ENCODE measurements at places on chromosomes 11 and 22.

DNA sequence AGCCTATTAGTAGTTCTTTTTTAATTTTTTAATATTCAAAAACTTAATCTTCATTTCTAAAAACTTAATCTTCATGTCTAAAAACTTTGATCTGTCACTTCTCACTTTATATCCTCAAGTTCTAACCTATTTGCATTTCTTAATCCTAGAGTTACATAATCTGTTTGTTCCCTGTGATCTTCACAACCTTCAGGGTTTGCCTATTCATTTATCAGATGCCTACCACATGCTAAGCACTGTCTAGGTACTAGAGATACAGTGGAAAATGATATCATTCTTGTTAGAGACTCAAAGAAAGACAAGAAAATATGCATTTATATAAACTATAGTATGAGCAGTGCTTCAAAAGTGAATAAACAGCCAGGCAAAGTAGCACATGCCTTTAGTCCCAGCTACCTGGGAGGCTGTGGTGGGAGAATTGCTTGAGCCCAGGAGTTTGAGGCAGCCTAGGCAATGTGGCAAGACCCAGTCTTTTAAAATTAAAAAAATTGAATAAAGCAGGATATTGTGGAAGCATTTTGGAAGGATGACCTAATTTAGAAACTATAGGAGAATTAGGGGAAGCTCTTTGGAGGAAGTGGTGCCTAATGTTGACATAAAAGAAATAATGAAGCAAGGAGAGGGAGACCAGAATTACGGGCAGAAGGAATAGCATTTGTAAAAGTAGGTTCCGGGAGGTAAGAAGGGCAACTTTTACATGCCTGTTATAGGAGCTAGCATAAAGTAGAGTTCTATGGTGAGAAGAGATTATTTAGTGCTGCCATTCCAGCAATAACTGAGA lies 54.4 kb upstream of the GRK2 start:
- DNase-seq, result peak; percentile 1

- no peak for DNase-seq
These were observed 16.7 kb downstream of the MRPL23 start for GRCh38 chr11:1963864-1964263.

- no peak for DNase-seq
These were observed 14.1 kb downstream of the VWCE start for GRCh38 chr11:61280883-61281580.

DNA sequence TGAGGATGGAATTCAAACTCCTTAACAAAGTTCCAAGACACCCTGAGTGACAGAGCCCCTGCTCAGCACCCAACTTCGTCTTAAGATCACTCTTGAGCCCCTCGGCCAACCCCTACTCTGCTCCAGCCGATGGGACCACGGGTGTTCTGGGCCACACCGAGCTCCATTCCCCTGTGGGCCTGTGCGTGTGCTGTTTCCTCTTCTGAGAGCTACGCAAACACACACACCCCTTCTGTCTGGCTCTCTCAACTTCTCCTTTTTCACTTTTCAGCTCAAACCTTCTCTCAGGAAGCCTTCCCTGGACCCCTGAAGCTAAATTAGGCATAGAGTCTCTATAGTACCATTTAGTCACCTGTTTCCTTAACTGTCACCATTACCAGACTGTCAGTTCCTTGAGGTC lies 37.5 kb upstream of the NNMT start:
- DNase-seq, result no peak

DNA sequence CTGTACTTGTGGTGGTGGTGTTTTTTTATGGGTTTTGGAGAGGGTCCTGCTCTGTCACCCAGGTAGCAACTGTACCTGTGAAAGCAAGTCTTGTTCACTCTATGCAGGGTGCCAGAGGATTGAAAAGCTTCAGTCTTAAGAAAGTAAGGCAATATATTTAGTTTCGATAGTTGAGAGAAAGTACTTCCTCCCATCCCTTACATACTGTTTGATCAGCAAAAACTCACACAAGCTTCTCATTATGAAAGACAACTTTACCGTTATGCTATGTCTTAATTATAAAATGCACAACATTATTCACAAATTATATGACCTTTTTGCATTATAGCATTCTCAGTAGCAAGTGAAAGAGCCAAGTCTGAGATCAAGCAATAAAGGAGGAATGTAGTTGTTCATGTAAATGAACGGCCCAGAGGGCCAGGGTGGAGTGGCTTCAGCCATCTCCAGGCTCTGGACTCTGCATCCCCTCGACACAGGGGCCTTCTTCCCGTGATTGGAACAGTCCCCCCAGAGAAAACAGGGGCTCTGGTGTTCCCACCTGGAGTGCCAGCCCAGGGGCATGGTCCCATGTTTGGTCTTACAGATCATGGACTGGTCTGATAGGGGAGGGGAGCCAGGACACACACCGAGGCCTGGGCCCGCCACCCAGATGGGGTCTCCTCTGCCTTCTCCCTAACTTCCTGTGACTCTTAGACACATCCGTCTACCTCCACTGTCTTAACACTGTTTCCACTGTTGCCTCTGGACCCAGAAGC lies 38.7 kb upstream of the CTTN start:
- DNase-seq, result no peak

GRCh38 chr11:117770061-117770460 lies 27.0 kb downstream of the DSCAML1 start:
- no peak for DNase-seq

DNA sequence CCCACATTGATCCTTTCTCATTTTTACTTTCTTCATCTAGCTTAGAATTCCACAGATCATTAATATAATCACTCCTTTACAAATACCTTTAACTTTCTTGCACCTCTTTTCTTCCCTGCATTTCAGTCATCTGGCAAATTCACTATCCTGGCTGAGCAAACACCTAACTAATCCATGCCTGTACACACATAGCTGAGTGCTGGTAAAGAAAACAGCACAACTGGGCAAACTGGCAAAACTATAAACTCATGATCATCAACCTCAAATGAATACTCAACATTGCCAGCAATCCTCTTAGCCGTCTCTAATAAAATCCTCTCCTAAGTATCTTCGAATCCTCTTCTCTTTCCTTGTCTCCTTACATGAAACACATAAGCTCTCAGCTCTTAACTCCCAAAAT lies 52.4 kb downstream of the PICALM start:
- DNase-seq, result no peak

- DNase-seq, result no peak
These were observed 59.4 kb upstream of the SYT13 start for GRCh38 chr11:45345491-45345890.

GRCh38 chr11:108167624-108168023 lies 46.3 kb downstream of the ACAT1 start:
- DNase-seq, result no peak

DNA sequence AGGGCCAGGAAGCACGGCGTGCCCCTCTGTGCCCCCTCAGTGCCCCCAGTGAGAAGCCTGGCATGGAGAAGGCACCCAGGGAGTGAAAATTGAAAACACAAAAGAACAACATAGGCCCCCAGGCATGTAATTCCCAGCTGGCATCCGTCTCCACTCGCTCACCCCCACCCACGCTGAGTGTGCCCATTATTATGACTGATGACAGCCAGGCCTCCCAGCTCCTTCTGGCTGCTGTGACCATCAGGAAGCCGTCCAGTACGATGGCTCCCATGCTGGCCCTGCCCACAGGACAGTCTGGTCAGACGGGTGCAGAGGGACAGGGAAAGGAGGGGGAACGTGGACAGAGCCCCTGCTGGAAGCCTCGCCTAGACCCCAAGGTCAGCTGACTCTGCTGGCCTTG lies 30.1 kb downstream of the ELFN2 start:
- no peak for DNase-seq

DNA sequence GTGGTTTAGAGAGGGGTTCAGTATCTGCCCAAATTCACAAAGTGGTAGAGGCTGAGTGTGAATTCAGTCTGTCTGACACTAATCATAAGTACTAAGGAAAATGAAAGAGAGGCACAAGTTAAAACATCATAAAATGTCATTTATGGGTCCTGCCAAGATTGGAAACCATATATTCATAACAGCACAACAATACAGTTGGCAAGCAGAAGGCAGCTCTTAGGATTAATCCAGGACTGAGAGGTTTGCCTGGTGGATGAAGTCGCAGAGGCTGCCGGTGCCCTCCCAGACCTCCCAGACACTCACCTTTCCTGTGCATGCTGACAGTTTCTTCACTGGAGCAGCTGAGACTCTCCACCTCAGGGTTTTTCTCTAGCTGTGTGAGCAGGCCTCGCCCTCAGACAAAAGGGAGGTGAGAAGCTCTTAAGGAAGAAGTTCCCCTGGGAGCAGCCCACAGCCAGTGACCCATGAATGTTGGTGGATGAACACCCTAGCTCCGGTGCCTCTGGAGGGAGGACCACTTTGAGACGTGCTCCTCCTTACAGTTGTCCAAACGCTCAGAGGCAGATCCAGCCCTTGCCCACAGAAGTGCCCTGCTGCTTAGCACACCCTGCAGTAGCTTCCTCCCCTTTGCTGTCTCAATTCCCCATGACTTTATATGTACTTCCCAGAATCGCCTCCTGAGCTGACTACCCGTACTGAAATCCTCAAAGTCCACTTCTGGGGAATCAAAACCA lies 43.7 kb downstream of the MAML2 start:
- DNase-seq, result no peak

GRCh38 chr11:40338739-40339138 lies 1120.7 kb downstream of the LRRC4C start:
- no peak for DNase-seq

DNA sequence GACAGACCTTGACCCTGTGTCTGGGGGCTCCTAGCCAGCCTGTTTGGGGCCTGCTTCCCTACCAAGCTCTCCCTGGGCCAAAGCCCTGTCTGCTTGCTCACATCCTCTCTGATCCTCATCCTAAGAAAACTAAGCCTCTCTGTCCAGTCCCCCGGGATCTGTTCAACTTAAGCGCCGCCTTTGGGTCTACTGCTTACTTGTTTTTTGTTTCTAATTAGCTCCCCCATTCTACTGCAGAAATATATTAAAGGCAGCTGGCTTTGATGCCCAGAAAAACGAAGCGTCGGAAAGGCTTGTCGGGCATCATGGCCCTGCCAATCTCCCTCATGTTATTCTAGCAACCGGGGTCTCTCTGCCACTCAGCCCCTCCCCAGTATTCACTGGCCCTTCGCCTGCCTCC lies 3.4 kb downstream of the DSCAML1 start:
- DNase-seq, result no peak

DNA sequence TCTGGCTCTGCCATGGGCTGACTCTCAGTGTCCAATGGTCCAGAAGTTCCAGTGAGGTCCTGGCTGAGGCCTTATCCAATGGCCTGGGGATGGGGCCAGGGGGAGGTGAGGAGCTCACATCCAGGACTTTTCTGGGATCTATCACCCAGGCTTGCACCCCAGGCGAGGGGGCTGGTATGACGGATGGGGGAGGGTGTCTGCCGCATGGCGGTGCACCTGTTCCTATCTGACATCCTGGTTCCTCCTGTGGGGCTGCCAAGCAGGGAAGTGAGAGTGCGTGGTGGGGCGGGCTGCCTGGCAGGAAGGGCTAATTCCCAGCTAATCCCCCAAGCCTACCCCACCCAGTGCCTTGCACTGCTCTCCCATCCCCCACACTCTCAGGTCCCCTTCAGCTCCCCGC lies 102.1 kb downstream of the NECTIN1 start:
- DNase-seq, result no peak

DNA sequence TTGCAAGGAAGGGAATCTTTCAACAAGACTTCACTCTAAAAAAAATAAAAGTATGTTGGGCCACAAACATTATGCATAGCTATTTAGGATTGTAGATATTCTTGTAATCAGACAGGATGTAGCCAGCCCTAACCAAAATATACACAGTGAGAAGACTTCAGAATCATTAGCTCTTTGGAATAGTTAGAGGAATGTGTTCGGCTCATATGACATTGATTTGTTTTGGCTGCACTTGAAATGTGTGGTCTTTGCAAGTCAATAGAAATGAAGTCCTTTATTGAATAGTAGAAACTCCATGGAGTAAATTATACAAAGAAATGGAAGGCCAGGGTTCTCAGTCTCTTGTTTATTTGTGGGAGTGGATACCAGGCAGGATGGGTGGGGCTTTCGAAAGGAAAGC lies 692.1 kb downstream of the NTM start:
- no peak for DNase-seq

DNA sequence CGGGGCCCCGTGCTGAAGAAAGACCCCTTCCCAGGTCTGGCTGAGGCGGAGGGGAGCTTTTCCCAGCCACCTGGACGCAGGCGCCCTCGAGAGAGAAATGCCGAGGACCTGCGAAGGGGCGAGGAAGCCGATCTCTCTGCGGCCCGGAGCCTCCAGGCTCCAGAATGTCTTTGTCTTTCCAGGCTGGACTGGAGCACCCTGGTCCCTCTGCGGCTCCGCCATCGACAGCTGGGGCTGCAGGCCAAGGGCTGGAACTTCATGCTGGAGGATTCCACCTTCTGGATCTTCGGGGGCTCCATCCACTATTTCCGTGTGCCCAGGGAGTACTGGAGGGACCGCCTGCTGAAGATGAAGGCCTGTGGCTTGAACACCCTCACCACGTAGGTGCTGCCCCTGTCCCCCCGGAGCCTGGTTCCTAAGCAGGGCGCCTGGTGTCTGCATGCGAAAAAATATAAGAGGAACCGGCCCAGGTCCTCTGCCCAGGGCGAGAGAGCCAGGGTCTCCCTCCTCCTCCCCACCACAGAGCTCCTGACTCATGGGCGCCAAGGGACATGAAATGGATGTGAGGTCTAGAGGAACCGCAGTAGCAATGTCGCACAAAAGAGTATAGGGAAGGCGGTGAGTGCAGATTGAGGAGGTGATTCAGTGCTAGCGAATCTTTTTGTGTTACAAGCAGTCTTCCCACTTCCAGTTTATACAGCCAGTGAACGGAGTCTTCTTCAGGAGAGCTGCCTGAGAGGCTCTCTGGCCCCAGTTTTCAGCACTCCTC lies 11.0 kb downstream of the GLB1L2 start:
- no peak for DNase-seq

- no peak for DNase-seq
These were observed 9.2 kb upstream of the CNTF start for GRCh38 chr11:58613228-58613627.

GRCh38 chr11:16280256-16280682 lies 76.1 kb downstream of the SOX6 start:
- DNase-seq, result no peak

GRCh38 chr11:134584001-134584561 lies 172.0 kb upstream of the B3GAT1 start:
- no peak for DNase-seq

DNA sequence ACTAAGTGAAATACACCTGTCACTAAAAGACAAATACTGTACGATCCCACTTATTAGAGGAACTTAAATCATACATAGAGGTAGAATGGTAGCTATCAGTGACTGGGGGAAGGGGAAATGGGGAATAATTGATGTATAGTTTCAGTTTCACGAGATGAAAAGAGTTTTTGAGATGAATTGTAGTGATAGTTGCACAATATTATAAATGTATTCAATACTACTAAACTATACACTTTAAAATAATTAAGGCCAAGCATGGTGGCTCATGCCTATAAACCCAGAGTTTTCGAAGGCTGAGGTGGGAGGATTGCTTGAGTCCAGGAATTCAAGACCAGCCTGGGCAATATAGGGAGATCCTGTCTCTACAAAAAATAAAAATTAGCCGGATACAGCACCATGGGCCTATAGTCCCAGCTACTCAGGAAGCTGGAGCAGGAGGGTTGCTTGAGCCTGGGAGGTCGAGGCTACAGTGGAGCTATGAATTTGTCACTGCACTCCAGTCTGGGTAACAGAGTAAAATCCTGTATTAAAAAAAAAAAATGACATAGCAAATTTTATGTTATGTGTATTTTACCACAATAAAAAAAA lies 40.4 kb downstream of the SERPIND1 start:
- DNase-seq, result no peak
